ENCODE measurements at places on chromosomes 3 and 15. TPM values are rescaled to one million over a fixed set of nuclear protein-coding genes. Genes with fewer than 3 reads are reported as not detected.

- DNase-seq: no peak
Observed at GRCh38 chr15:70195171-70195570, 97.5 kb upstream of the TLE3 start.

DNA sequence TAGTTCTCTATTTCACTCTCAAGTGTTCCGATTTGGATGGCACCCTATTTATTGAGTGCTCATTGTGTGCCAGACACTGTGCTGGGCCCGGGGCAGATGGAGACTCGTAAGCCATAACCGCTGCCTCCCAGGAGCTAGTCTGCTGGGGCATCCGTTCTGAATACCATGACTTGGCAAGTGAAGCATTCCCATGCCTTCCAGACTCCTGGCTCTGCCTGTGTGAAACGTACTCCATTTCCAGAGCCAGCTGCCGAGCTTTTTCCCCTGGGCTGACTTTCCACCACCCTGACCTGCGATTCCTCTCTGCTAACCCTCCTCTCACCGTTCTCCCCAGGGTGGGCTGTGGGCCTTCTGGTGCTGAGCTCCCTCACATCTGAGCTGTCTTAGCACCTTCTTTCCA lies 303.1 kb upstream of the CTDSPL start:
- no peak for DNase-seq

The COPB2 gene
- 38.2 TPM for polyA plus RNA-seq

- DNase-seq: no peak
Observed at GRCh38 chr3:166455744-166456143, 618.5 kb upstream of the BCHE start.

The HTR3E gene
- polyA plus RNA-seq: not detected

The TMEM212 gene
- polyA plus RNA-seq: not detected

GRCh38 chr3:19046440-19046839 lies 101.9 kb upstream of the KCNH8 start:
- no peak for DNase-seq

- DNase-seq: no peak
Observed at GRCh38 chr15:65212097-65212496, 824 bp upstream of the CILP start.

Measured in ovary (tissue), 10 donors.